ENCODE measurements at places on chromosomes 1 and 21.

DNA sequence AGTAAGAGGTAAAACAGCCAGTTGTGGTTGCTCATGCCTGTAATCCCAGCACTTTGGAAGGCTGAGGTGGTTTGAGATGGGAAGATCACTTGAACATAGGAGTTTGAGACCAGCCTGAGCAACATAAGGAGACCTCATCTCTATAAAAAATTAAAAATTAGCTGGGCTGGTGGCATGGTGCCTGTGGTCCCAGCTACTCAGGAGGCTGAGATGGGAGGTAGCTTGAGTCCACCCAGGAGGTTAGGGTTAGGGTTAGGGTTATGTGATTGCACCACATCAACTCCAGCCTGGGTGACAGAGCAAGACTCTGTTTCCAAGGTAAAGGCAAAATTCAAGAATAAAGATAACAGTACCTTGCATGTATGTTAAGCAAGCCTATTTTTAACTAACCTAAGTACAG is 3.5 kb downstream of the SAMSN1 start:
- no peak for DNase-seq

DNA sequence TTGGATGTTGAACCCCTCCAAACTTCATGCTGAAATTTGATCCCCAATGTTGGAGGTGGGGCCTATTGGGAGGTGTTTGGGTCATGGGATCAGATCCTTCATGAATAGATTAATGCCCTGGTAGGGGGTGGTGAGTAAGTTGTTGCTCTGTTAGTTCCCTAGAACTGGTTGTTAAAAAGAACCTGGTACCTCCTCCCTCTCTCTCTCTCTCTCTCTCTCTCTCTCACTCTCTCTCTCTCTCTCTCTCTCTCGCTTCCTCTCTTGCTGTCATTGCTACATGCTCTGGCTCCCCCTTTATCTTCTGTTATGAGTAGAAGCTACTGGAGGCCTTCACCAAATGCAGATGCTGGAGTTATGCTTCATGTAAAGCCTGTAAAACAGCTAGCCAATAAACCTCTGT is 498.2 kb upstream of the NR5A2 start:
- DNase-seq: no peak

DNA sequence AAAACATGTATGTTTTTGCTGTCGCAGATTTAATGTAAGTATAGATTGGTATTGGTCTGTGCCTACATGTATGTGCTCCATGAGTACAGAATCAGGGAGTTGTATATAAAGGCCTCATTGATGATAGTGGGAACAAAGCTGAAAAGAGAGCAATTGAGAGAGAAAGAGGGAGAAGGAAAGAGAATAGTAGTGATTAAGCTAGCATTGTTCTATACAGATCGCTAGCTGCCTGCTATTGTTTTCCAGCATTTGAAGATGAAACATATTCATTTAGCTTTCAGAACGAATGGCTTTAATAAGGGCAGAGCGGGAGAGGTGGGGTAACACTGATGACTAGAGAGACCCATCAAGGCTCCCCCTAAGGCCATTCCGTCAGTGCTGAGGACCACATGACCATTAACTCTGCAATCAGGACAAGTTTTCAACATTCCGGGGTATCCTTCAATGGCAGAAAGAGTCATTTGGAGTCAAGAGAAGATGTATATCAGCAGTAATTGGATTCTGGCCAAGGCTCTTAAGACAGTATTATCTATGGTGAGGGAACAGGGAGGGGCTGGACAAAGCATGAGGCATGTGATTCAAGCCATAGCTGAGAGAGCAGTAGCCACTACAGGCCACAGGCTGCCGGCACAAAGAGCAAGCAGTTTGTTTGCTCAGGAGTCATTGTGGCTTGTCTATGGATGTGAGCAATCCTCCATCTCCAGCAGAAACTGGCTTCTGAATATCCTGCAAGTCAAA is 176.5 kb downstream of the PBX1 start:
- DNase-seq: peak; percentile 7

DNA sequence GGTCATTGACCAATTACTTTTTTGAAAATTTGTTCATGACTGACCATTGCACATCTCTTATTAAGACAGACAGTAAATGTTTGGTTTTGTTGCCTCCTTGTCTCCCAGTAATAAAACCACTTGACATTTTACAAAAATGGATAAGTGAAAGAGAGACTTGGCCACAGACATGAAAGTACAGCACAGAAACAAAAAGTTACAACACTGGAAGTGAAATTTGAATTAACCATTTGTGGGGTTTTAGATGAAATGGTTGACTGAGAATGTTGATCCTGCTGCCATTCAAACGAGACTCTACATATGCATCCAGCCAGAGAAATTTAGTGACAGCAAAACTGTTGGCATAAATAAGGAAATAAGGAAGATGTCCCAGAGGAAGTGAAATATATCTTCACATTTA is 79.3 kb upstream of the B3GALT2 start:
- no peak for DNase-seq

DNA sequence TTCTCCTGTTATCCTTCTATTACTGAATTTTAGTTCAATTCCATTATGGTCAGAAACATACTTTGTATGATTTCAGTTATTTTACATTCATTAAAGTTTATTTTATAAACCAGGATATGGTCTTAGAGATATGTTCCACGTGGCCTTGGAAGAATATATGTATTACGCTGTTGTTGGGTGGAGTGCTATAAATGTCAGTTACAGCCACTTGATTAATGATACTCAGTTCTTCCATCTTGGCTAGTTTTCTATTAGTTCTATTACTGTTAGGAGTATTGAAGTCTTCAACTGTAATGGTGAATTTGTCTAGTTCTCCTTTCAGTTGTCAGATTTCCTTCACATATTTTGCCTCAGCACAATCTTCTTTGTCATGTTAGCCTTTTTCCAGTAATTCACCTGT is 26.7 kb downstream of the CCSAP start:
- DNase-seq: no peak

DNA sequence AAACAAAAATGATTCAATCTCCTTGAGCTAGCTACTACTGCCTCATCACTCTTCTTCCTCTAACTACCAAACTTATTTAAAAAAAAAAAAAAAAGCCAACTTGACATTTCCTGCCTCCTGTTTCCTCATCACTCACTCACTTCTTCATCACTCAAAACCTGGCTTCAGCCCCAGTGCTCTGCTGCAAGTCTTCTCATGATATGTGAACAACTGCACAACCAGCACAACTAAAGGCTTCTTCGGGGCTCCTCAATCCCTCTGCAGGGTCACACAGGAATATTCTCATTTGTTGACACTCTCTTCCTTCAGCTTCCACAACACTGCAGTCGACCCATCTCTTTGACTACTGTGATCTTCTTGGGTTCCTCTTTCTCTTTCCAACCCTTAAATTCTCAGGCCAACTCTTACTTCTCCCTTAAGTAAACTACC is 7.6 kb downstream of the MTF1 start:
- DNase-seq: no peak

DNA sequence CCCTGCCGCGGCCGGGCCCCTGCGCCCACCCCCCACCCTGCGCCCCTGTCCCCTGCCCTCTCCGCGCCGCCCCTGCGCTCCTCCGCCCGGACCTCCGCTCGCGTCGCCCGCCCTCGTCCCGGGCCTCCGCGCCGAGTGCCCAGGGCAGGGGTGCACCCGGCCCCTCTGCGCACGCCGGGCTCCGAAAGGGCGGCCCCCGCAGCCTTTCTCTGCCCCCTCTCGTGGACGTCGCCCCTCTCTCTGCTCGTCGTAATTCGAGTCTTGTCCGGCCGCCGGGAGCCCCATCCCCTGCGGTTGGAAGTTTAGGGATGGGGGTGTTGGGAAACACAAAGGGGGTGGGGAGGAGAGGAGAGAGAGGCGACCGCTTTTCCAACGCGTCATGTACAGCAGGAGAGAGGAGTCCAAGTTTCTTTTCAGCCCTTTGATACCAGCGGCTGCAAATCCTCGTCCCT is 407 bp downstream of the GALNT2 start:
- no peak for DNase-seq

- DNase-seq: no peak
Observed at GRCh38 chr1:86466986-86467385, 1.7 kb upstream of the CLCA1 start.

- no peak for DNase-seq
Observed at GRCh38 chr21:44071359-44072104, 35.7 kb upstream of the PWP2 start.
